ENCODE measurements at places on chromosomes 7 and 10.

- no peak for DNase-seq
These were observed 12.1 kb upstream of the TRUB1 start for GRCh38 chr10:114925587-114926586.

DNA sequence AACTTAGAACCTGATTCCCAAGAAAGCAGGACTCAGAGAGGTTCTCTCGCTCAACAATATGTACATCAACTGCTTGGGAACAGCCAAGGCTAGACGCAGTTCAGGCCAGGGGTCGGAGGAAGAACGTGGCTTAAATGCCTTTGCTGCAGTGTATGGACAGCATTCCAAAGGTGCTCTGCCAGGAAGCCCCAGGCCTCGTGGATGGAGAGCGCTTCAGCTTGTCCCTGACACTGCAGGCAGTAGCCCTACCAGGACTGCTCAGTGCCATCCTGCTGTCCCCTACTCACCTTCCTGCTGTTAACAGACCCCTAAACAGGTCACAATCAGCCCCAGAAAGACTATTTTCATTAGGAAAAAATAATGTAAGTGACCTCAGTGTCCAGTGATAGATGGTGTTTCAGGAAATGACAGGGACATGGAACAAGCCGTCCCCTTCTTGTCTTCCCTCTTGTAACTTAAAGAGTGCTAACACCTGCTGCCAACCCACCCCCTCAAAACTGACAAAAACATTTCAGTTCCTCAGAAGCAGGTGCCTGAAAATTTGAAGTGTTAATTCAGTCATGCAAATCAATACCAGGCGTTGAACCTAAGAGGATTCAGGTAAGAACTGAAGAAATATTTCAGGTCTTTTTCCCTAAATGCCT lies 16.5 kb downstream of the CREB3L2 start:
- no peak for DNase-seq

GRCh38 chr10:11825796-11826414 lies 2.7 kb downstream of the PROSER2 start:
- no peak for DNase-seq

GRCh38 chr10:28587970-28588290 lies 55.0 kb downstream of the WAC start:
- DNase-seq: no peak

- no peak for DNase-seq
These were observed 15.8 kb upstream of the UBE3C start for GRCh38 chr7:157122800-157123495.

DNA sequence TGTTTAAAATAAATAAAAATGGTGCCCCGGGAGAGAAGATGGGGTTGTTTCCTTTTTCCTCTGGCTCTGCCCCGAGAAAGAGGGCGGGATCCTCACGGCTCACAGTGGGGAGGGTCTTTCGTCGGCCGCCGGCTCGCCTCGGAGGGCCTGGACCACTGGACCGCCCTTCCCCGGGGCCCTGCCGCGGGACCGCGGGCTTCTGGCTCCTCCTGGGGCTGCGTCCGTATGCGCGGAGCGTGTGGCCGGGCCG lies 3.5 kb upstream of the IGF2BP3 start:
- peak; percentile 63 for DNase-seq

DNA sequence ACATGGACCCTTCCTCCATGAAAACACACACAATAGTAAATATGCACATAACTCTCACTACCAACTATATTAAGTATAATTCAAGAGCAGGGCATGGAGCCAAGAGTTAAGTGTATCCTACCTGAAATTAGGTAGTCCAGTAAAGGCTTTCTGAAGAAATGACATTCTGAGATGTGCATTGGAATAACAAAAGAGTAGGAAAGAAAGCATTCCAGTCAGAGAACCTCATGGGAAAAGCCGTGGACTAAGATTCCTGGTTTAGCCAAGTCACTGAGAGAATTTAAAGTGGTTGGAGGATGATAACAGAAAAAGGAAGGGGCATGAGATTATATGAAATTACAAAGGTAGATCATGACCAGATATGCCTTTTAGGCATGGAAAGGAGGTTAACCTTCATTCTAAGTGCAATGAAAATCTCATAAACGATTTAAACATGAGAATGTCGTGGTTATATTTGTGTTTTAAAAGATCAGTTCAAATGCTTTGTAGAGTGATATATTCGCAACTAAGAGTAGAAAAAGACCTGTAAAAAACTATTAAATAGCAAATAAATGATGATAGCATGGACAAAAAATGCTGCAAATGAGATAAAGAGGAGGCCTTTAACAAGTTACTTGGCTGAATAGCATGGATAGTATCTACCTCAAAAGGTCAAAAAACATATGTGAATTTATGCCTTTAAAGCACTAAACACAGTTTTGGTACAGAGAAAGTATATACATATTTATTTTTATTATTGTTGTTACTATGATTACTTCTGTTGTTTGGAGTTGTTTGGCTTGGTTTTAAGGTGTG lies 767.4 kb upstream of the GHITM start:
- DNase-seq: no peak

- DNase-seq: no peak
These were observed 2.5 kb downstream of the PDLIM1 start for GRCh38 chr10:95288303-95288702.

DNA sequence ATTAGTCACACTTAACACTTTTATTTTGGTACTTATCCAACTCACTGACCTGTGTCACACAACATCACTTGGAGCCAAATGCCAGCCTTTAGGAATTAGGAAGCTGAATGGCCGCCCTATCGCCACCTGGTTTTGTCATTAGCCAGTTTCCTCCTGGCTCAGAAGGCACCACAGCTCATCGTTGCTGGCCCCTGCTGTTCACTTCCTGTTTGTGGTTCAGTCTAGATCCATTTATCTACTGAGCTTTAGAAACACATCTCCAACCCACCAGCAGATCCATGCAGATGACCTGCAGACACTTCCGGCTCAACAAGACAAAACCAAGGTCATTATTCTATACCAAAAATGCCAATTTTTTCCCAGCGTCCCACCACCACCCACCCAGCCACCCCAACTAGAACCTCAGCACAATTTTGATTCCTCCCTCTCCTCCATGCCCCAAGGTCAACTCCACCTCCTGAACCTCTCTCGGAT lies 193.5 kb upstream of the NEBL start:
- peak; percentile 21 for DNase-seq

GRCh38 chr7:153943457-153943856 lies 108.7 kb upstream of the DPP6 start:
- DNase-seq: no peak

- DNase-seq: no peak
These were observed 25.3 kb downstream of the ZSCAN25 start for GRCh38 chr7:99642027-99642426.

GRCh38 chr7:18553605-18554003 lies 58.1 kb downstream of the HDAC9 start:
- DNase-seq: no peak

DNA sequence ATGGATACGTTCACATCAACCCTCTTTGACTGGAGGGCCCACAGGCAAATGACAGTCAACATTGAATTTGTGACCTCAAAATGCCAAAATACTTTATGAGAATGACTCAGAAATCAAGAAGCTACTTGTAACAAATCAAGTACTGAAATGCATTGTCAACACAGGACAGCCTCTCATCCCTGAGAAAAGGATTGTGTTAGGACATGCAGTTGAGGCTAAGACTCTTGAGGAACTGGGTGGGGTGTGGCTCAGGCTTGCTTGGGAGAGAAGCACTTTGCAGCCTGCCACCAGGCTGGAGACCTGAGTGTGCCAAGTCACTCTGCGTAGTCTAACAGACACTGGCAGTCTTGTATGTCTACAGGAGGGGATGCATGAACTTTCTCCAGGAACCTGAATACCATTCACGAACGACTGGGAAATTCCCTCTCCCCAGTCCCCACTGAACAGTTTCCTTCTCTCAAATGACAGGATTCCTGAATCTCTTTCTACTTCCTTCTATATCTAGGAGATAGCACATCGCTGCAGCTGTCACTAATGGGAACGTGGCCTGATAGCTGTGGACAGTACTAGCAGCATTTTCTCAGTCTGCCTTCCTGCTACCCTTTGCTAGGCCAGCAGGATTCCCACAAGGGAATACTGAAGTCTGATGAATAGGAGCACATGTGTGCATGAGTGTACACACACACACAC lies 3.3 kb upstream of the SMO start:
- no peak for DNase-seq

DNA sequence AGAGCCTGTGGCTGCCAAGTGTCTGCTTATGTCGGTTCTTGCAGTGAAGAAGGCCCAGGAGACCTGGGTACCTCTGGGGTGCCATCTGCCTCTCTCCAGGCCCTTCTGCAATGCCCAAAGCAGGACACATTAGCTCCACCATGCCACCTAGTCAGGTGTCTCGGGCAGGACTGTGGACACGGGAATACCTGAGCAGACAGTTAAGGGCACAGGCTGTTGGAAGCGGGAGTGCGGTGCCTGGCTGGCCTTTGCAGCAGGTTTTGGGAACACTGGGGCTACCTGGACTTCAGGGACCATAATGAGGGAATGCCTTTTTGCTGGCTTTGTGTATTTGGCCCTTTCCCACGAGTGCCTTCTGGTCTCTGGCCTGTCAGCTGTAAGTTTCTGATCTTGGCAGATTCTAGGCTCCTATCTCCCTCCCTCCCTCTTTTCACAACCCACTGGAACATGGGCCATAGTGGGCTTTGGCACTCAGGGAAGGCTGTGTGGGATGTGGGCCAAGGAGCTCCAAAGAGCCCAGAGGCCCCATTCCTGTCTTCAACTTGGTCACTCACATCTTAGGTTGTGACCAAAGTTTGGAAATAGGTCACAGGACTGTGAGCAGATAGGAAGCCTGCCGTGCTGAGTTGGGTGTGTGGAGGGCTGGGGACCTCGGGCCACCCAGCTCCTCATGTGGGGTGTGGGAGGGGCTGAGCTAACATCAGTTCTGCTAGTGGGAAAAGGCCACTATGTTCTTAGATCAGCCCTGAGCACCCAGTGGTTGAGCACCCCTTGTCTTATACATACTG lies 41.5 kb upstream of the CXCL12 start:
- DNase-seq: no peak

DNA sequence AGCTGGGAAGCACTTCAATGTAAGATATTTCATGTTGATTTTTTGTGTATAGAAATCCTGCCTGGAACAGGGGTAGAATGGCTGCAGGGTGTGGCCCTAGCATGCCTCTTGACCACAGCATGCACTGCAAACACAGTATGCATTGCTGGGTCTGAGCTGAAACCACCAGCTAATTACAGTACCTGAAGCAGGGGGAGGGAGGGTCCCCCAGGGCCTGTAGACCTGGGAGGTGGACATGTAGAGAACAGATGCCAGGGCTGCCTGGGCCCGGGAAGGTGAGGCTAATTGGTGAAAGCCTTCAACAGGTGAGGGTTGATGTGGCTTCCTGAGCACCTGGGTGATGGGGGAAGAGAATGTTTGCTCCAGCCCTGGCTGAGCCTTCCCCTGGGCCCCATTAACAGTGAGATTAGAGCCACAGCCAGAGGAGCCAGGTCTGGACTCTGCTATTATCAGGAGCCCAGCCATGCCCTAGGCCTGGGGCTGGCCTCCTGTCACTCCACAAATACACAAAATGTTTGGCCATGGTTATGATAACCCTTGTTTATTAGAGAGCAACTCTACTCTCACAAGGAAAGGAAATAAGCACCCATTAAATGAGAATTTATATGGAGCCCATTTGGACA lies 83.3 kb downstream of the PLXNA4 start:
- no peak for DNase-seq

DNA sequence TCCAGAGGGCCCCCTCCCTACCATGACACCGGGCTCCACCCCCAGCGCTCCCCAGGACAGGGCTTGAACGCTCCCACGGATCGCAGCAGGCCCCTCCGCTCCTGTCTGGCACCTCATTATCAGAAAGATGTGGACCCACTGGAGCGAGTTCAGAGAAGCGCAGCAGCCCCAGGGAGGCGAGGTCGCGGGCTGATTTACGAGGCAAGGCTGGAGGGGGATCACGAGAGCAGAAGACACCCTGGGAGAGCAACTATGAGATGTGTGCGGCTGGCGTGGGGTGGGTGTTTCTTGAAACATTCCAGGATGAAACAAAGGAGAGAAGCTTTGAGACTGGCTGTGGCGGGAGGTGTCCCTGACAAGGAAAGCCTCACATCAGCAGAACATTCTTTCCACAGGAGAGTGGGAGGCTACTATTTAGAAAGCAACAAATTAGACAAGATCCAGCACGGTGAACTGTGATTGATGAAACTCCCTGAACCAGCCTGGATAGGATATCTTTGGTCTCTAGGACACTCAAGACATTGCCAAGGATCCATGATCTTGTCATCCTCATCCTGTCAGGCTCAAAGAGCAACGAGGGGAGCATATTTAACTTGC lies 66.0 kb downstream of the JCAD start:
- no peak for DNase-seq

DNA sequence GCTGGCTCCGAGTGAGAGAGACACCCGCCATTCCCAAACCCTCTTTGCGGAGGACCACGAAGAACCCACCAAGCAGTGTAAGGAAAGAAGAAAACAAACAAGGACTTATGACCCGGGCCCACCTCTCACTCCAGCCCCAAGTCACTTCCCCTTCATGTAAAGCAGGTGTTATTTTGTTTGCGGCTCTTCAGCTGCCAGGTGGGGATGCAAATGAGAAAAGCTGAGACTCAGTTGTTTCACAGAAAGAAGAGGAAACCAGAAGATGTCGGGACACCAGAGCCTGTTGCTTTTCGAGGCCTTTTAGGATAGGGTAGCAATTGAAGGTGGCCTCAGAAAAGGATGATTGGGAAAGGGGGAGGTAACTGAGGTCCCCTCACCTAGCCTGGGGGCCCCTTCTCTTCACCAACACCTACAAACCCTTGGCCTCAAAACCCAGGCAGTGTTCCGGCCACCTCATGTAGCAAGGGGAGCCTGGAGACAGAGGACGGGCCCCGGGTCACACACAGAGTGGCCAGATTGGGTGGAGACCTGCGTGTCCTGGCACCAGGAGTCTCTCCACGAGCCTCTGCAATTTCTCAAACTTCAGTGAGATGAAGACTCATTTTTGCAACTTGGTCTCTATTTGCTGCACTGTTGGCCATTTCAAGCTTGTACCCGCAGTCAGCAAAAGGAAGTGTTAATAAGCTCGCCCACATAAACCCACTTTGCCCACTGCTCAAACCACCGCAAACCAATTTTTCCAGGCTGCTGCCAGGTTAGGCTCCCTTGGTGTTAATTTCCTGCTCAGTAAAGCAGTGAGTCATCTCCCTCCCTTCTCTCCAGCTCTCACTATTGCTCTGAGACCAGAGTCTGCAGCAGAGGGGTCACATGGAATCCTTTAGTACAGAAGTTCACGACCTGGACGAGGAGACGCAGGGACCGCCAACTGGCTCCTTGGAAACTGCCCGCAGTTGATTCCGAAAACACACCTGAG lies 45.5 kb downstream of the AOC1 start:
- no peak for DNase-seq
